Suprapubic skin (tissue), 4 donors: ENCODE measurements at places on chromosomes 7 and 10.
A peak's percentile ranks its signal among the peaks of the same experiment; 100 is the strongest.

- DNase-seq, result no peak
Observed at GRCh38 chr10:119413093-119413453, 129.4 kb downstream of the RGS10 start.

DNA sequence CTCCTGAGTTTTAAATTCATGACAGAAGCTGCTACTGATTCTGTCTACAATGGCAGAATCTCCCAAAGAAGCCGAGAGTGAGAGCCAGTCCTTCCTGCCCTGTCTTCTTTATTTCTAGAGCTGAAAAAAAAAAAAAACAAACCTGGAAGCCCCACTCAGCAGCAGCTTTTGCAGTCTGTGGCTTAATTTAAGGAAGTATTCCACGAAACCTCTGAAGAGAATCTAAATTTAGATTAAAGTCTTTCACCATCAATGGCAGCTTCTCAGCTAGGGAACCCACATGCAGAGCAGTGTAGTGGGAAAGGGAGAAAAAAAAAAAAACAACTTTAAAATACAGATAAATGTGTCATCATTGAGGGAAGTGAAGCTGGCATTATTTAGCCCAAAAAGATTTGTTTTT, 23.4 kb downstream of the SMURF1 start:
- DNase-seq, result no peak

DNA sequence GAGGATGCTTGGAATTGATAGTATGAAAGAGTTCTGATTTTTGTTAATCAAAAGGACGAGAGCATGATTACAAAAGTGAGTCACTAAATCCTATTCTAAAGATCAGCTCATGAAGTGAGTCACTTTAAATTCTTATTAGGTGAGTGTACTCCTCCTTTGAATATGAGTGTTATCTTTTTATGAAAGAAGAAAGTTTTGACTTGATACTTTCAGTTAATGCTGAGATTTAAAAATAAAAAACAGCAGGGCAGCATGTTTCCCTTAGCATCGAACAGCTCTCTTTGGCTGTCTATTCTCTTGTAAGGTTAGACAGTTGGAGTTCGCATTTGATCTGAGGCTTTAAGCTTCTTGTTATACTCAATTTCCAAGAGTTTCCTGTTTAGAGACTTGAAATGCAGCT, 222.0 kb downstream of the TWIST1 start:
- no peak for DNase-seq

DNA sequence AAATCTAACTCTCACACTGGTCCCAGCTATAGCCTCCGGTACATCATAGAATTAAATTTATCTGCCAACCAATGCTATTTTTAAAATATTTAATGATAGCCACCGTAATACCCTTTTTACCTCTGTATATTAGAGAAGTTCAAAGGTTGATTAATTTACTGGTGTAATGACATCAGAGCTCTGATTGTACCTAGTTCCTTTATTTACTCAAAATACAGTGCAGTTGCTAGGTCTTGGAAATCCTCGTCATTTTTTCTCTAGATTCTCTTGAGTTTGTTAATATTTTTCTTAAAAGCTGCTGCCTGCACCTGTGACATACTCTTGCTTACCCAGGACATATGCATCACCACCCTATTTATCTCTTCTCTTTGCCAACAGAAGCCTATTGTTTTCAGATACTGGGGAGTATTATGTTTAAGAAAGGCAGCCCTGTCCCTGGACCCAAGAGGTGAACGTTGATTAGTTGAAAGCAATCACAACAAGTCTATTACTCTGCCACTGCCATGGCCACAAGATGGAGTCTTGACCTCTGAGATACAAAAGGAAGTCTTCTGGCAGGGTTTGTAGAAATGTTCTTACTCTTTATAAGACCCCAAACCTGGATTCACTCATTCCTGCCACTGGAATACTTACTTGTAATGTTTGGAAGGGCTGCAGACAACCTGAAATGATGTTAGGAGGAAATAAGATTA, 25.6 kb upstream of the TMEM26 start:
- no peak for DNase-seq

- DNase-seq, result no peak
Observed at GRCh38 chr7:131236318-131236672, 91.4 kb upstream of the MKLN1 start.

- DNase-seq, result no peak
Observed at GRCh38 chr10:127125331-127125730, 71.1 kb downstream of the INSYN2A start.

- no peak for DNase-seq
Observed at GRCh38 chr7:120785095-120785494, 72.8 kb downstream of the TSPAN12 start.

DNA sequence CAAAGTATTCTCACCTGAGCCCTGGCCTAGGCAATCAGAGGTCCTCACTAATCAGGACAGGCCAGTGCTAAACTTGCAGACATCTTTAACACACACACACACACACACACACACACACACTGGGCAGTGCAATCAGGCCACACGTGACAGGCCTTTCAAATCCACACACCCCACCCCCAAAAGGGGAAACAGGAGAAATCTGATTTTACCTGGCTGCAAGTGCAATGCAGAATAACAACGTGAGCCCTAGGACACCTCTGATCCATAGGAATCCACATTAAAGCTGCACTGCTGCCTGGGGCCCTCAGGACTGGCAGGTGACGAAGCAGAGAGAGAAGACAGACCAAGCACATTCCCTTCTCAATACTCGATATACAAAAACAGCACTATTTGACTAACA, 218.9 kb downstream of the FAM107B start:
- no peak for DNase-seq

DNA sequence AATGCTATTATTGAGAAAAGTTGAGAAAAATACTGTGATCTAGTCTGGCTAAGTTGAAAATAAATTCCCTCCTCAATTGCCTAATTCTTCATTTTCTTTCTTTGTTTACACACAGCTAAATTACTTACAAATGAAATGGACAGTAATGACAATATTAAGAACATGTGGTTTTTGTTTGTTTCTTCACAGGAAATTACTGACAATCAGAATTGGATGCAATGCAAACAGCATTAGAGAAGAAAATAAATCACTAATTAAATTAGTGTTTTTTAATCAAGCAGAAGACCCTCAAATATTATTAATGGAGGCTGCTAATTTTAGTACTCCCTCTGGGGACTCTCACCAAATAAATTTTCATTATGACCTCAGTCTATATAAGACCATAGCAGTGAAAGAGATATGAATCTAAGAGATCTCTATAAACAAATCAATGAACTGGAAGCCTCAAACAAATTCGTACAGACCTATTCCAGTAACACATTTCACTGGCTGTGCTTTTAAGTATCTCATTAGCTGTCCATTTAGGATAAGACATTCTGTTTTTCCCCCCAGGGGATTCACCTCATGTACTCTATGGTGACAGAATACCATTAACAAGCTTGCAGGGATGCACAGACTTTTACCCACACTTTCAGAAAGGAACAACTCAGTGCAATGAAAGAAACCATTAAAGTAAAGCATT, 202.0 kb upstream of the DGKB start:
- DNase-seq, result no peak

GRCh38 chr7:55132890-55133551, 114.2 kb downstream of the EGFR start:
- DNase-seq, result peak; percentile 80

- no peak for DNase-seq
Observed at GRCh38 chr7:72706521-72706920, 121.5 kb downstream of the TYW1B start.

DNA sequence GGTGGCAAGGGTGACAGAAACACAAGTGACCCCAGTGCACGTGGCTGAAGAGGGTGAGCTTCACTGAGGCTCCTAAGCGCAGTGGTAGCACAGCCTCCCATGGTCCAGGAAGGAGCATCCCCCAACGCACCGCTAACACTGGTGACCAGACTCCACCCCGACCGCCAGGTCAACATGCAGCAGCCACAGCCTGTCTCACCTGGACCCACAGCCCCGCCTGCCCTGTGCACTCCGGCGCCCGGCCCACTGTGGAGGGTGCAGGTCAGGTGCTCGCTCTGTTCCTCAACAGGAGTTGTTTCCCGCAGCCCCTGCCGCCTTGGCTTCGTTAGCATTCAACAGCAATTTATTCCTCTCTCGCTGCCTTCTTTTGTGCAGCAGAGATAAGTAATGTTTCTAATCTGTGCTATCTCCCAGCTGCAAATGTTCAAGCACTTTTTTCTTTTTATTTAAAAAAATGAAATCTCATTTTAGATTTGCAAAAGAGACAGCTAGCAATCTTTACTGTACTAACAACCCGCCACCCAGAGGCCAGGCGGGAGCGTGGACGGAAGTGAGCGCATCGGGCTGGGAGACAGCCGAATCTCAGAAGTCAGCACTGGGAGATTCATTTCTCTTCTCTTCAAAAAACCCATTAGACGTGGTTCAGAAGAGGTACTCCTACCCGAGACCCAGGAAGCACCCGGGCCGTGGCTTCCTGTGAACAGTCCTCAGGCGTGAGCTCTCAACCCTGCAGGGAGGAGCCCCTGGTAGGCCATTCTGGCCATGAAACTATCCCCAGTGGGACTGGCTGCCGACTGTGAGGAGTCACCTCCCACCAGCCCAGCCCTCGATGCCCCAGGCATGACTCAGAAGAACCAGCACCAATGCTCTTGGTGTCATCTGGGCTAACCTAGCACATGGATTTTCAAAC, 133.4 kb downstream of the MAD1L1 start:
- no peak for DNase-seq

DNA sequence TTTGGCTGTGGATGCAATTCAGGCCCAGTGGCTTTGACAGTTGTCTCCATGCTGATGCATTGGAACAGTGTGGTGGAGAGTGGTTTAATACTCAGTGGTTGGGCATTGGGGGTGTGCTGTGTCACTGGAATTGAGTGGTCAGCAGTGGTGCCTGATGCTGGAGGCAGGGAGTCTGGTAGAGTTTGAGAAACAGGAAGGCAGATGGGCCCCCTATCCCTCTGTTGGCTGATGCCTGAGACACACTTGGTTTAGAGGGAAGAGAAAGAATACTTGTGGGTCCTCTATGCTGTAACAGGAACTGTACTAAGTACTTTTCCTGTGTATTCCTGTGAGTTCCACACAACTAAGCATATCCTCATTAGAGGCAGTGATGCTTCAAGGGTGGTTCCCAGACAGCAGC, 55.4 kb downstream of the EEPD1 start:
- no peak for DNase-seq

- no peak for DNase-seq
Observed at GRCh38 chr7:85612514-85612913, 425.7 kb upstream of the SEMA3D start.

- DNase-seq, result no peak
Observed at GRCh38 chr7:2105917-2106316, 126.8 kb downstream of the MAD1L1 start.

- DNase-seq, result no peak
Observed at GRCh38 chr10:92834986-92835385, 13.3 kb upstream of the EXOC6 start.

- no peak for DNase-seq
Observed at GRCh38 chr7:1846331-1847065, 176.4 kb downstream of the ELFN1 start.

DNA sequence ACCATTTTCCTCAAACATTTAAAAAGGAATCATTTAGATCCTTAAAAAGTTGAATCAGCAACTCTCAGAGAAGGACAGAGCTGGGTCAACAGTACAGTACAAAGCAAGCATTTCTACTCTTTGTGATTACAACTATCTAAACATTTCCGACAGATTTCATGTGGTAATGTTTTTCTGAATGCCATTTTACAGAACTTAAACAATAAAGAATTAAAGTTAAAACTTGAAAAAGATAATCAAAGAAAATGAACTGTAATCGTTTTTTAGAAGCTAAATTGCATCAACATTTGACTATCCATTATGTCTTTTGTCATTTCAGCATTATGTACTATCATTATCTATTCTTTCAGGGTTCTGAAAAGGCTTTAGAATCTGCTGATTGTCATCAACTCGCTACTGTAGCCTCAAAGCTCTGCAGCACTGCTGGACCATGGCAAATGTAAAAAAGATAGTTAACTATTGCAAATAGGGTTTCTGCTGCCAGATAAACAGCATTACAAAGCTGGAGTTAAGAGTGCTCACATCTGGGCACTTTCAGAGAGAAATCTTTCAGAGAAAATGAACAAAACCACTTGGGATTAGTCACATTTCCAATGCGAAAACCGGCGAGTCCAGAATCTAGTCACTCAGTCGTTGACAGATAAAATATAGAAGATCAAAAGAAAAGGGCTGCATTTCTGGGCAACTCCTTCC, 160.4 kb upstream of the LAMB4 start:
- DNase-seq, result no peak

GRCh38 chr10:65172249-65172648, 1651.0 kb downstream of the REEP3 start:
- no peak for DNase-seq

- DNase-seq, result no peak
Observed at GRCh38 chr10:21514818-21515351, 10.6 kb downstream of the SKIDA1 start.

- DNase-seq, result no peak
Observed at GRCh38 chr10:51117794-51118193, 43.5 kb downstream of the PRKG1 start.

GRCh38 chr7:133470-133869, 58.9 kb upstream of the FAM20C start:
- DNase-seq, result no peak
